ENCODE measurements at places on chromosomes 1 and 21. TPM values are rescaled to one million over a fixed set of nuclear protein-coding genes. Genes with fewer than 3 reads are reported as not detected.

GRCh38 chr1:196531737-196532524, 76.3 kb downstream of the KCNT2 start:
- DNase-seq, result no peak

DNA sequence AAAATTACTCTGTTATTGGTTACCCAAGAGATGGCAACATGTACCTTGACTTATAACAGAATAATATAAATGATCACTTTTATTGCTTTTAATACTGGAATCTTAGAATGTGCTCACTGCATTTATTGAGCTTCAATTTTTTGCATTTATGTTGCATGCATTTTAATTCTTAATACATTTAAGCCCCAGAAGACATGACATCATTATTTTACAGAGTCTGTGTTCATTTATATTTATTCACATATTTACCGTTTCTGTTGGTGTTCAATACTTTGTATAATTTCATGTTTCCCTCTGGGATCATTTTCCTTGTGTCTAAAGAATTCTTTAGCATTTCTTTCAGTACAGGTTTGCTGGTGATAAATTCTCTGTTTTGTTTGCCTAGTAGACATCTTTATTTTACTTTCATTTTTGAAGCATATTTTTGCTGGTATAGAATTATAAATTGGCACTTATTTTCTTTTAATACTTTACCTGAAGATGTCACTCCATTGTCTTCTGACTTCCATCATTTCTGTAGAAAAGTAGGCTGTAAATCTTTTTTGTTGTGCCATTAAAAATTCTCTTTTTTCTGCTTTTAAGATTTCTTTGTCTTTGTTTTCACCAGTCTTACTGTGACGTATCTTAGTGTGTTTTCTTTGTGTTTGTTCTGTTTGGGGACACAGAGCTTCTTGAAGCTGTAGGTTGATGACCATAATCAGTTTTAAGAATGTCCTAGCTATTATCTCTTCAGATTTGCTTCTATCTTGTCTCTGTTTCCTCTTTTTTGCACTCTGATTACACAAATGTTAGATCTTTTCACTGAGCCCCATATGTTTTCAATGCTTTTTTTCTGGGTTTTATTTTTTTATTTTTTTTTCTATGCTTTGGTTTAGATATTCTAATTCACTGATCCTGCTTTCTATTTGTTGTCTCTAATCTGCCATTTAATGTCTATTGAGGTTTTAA, 26.9 kb downstream of the DISP3 start:
- no peak for DNase-seq

DNA sequence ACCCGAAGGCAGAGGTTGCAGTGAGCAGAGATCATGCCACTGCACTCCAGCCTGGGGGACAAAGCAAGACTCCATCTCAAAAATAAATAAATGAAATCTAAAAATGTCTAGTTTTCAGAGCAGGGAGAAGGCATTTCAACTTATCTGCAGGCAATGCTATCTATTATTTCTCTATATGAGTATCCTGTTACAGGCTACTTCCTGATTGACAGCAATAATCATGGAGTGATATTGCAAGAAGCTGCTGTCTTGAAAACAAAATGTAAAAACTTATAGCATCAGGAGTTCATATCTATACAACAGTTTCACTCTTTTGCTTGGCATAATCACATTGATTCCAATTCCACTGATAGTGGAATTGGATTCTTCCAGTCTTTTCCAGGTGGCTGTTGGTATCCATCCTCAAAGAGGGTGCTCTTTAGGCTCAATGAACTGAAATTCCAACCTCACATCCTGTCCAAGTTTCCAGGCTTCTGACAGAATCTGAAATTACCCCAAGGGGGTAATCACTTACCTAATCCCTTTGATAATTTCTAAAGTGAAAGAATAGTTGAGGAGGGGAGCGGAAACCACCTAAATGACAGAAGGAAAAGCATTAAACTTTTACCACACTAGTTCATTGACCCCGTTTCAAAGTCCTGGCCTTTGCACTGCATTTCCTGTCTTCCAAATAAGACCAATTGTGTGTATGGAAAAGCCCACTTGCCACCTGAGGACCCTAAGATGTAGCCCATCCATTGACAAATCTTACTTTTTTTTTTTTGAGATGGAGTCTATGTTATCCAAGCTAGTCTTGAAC, 107.6 kb downstream of the GLUL start:
- no peak for DNase-seq

DNA sequence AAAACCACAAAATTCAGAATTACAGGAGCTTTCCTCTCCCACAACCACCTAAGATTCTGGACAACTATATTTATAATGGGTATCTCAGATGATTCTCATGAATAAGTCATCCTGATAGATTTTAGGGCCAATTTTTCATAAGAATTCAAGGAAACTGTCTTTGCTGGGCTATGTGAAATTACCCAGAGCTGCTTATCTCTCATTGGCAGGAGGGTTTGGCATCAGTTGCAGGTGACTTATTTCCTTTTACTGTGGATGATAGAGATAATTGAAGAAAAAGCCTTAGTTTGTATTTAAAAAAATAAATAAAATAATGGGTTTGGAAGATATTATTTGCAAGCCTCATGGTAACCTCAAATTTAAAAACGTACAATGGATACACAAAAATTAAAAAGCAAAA, 38.2 kb upstream of the WDR26 start:
- DNase-seq, result no peak

DNA sequence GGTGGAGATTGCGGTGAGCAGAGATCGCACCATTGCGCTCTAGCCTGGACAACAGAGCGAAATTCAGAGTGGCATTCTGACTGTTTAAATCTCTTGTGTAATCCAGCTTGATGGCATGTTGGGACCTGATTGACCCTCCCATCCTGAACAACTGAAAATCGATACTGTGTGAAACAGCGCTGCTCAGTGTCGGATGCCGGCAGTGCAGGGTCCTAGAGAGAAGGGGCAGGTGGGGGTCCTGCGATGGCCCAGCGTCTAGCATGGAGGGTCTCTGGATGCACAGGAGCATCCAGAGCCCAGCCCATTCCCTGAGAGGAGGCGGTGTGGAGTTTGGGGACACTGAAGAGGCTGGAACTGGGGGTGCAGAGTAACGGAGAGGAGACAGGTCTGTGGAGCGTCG, 15.8 kb downstream of the AGT start:
- DNase-seq, result no peak

DNA sequence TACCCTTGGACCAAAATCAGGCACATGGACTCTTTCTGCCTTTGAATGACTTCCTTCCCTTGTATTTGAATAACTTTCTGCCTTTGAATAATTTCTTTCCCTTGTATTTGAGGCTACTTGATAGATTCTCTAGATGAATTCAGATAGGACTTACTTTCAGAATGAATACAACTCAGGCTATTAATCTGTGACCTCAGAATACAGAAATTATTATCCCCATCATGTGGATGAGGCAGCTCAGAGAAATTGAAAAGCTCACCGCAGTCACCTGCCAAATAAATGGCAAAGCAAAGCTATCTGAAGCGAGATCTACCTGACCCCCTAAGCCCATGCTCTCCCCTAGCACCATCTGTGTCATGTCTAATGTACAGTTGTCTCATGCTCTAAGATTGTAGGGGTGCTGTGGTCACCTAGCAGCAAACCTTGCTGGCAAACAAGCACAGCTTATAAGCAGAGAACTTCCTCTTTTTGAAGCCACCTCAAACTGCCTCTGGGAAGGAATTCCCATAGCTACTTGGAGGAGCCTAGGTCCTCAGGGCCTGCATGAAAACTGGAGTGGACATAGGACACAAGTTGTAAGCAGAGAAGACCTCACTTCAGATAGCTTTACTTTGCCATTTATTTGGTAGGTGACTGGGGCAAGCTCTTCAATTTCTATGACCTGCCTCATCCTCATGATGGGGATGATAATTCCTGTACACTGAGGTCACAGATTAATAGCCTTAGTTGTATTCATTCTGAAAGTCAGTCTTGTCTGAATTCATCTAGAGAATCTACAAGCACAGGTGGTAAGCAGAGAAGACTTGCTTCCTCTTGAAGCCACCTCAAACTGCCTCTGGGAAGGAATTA, 66.1 kb downstream of the FASLG start:
- DNase-seq, result no peak

DNA sequence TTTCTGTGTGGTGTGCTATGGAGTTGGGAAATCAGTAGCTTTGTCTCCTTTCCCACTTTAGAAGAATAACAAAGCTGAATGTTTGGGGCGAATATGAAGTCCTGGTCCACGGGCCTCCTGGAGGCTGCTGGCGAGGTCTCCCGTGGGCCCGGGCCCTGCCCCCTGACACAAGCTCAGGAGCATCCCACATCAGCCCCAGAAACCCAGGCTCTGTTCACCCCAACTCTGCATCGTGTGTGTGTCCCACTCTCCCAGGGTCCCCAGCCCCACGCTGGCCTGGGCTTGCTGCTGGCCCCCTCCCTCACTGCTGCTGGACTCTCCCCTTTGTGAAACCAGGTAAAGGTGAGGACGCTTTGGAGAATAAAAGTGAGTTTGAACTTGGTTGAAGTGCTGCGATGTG, 8.1 kb downstream of the PRDM16 start:
- no peak for DNase-seq

DNA sequence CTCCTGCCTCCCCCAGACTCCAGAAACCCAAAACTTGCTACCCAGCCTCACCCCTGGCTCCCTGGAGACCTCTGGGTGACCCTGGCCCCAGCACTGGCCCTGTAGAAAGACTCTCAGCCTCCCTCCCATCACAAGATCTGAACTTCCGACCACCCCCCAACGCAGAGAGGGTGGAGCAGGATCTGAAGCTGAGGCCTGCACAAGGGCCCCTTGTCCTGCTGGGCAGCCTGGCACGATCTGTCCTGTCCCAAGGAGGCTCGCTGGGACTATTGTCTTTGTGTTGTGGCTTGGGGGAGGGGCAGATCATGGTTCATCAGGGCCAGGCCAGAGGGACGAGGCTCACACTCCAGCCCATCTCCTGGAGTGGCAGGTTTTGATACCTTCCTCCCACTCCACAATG, 20.0 kb downstream of the PHLDA3 start:
- DNase-seq, result no peak

GRCh38 chr1:100009458-100009857, 39.7 kb downstream of the SLC35A3 start:
- DNase-seq, result no peak

GRCh38 chr1:197620714-197621163, 154.5 kb downstream of the DENND1B start:
- no peak for DNase-seq

GRCh38 chr1:158179301-158180041, 1.2 kb upstream of the CD1D start:
- DNase-seq, result no peak

GRCh38 chr1:169858467-169858866, 35.2 kb downstream of the SCYL3 start:
- no peak for DNase-seq

GRCh38 chr1:203511930-203512329, 18.0 kb downstream of the OPTC start:
- no peak for DNase-seq

DNA sequence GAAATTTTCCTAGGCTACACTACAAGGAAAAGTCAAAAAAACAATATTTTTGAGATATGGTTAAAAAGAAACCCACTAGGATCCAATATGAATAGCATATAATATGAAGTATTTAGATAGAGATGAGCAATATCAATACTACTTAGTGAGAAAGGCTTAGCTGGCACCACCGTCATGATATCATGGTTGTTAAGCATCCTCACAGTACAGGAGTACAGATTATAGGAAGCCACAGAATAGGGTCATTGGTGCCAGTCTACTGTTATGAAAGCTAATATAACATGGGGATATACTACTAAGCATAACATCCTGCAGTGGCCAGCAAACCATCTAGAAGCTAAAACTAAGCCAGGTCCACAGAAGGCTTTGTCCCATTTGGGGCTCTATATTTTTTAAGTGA, 28.4 kb upstream of the NRIP1 start:
- no peak for DNase-seq

- no peak for DNase-seq
Observed at GRCh38 chr21:29320031-29320430, 21.3 kb downstream of the BACH1 start.

- DNase-seq, result peak; percentile 31
Observed at GRCh38 chr1:2046174-2046917, 3.9 kb upstream of the PRKCZ start.

DNA sequence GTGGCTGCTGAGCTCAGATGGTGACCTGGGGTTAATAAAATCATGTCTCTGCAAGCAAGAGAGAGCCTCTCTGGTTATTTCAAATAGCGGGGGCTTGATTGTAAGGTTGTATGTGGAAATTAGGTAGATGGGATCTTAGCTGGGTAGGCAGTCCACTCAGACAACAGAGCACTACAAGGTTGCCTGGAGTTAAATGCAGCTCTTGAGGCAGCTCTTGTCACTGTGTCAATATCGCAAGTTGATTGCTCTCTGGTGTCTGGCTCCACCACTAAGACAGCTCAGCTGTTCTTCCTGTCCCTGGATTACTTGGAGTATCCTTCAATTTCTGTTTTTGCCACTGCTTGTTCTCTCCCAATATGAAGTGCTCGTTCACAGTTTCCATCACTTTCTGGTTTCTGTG, 93.8 kb downstream of the C21orf91 start:
- DNase-seq, result no peak

- DNase-seq, result no peak
Observed at GRCh38 chr1:201886103-201886885, 2.4 kb upstream of the SHISA4 start.

- no peak for DNase-seq
Observed at GRCh38 chr1:107842241-107842640, 122.7 kb downstream of the VAV3 start.

DNA sequence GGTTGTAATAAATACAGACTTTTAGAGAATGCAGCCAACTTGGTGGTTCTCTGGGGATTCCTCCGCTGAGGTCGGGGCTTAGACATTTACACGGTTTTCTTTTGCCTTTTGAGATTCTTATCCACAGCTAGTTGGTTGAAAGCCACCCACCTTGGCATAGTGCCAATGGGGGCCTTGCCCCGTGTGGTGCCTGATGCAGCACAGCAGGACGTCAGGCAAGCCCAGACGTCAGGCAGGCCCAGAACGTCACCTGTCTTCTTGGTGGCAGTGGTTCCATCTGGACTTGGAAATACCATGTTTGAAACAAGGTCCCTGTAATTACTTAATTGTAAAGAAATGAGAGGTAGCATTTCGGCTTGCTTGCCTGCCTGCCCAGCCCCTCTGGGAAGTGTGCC, 78.5 kb downstream of the GALNT2 start:
- no peak for DNase-seq

GRCh38 chr1:225875044-225875815, 7.0 kb downstream of the TMEM63A start:
- no peak for DNase-seq

The KCND3 gene
- polyA plus RNA-seq, result 1.2 TPM

The ACTN2 gene
- polyA plus RNA-seq, result 0.50 TPM

The OR2T12 gene
- polyA plus RNA-seq, result 0.04 TPM

The TTC39A gene
- polyA plus RNA-seq, result 7.4 TPM

The CLDN17 gene
- not detected for polyA plus RNA-seq

The PGBD5 gene
- polyA plus RNA-seq, result 6.8 TPM

The GSTM1 gene
- polyA plus RNA-seq, result 3.1 TPM

The OR2L5 gene
- polyA plus RNA-seq, result not detected

The CYP4A11 gene
- 54.3 TPM for polyA plus RNA-seq

The CCDC181 gene
- 8.6 TPM for polyA plus RNA-seq

The ADAMTS1 gene
- 108 TPM for polyA plus RNA-seq

The E2F2 gene
- polyA plus RNA-seq, result 5.1 TPM

The CRYBG2 gene
- polyA plus RNA-seq, result 1.6 TPM

The LUZP1 gene
- polyA plus RNA-seq, result 34.8 TPM

The CD48 gene
- 1.8 TPM for polyA plus RNA-seq
